ENCODE measurements at places on chromosomes 5 and 9.

- no peak for DNase-seq
Observed at GRCh38 chr5:24226479-24226878, 418.3 kb downstream of the CDH10 start.

GRCh38 chr5:67248703-67249589, 52.3 kb upstream of the CD180 start:
- no peak for DNase-seq

DNA sequence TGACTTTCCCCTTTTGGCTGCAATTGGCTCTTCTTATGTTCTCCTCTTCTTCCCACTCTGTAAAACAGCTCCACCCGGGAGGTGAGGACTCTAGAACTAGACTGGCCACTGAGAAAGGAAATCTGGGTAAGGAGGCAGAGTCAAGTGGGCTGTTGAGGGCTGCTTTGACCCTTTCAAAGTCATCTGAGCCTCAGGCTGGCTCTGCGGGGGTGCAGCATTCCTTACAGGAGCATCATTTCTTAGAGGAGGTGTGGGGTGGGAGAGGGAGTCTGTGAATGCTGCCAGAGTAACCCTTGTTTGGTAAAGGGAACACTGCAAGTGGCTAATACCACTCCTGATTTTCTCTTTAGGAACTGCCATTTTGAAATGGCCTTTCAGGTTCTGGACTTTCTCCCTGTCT, 377.7 kb upstream of the SMARCA2 start:
- DNase-seq = no peak

GRCh38 chr5:36423578-36424307, 122.0 kb upstream of the RANBP3L start:
- DNase-seq = no peak

DNA sequence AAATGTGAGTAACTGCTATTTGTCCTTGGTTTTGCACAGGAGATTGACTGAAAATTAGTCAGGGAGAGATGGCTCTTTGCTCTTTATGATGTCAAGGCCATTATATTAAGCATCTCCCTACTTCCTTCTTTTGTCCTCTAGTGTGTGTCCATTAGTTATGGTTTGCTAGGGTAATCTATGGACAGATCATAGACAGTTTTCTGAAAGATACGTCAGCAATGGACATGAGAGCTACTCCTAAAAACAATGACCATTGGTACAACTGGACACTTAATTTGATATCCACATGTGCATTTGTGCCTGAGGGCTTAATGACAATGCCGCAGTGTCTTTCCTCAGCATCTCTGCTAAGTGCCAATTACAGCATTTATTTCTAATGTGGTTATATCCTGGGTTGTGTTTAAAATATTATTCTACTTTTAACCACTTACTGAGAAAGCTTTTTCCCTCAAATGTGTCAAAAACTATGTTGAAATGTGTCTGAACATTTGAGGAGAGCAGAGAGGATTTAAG, 218.2 kb upstream of the RFX3 start:
- DNase-seq = no peak

DNA sequence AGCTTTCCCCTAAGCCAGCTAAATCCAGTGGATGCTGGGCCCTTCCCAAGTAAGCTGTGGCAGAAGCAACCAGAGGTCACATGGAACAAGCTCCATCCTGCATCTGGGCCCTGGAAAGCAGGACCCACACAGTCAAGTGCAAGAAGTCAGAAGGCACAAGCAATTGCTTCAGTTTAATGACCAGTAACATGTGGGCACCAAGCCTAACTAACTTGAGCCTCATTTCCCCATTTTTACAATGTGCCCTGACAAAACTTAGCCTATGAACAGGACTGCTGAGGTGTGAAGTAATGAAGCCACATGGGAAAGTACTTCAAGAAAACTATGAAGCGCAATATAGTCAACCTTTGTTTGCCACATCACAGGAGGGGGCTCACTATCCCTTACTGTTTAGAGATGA, 90.5 kb downstream of the TLE1 start:
- peak; percentile 16 for DNase-seq

DNA sequence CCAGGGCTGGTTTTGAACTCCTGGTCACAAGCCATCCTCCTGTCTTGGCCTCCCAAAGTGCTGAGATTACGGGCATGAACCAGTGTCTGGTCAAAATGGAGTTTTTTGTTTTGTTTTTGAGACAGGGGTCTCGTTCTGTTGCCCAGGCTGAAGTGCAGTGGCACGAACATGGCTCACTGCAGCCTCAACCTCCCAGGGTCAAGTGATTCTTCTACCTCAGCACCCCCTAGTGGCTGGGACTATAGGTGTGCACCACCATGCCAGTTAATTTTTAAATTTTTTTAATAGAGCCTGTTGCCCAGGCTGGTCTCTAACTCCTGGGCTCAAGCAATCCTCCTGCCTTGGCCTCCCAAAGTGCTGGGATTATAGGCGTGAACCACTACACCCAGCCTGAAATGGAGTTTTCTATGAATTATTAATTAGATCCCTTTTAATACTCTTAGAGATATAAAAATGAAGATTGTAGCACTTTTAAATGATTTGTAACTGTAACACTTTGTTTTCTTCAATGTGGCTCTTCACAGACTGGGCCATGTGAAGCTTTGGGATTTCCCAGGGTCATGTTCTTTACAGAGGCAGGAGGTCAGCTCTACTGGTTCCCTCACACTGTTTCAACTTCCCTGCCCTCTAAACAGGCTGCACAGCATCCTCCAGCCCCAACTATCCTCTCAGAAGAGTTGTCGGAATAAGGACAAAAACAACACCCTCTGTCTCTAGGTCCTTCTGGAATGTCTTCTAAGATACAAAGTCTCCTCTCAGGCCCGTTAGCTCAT, 32.7 kb upstream of the SPARC start:
- DNase-seq = peak; percentile 57

- DNase-seq = no peak
Observed at GRCh38 chr5:135721548-135722090, 112.8 kb upstream of the SLC25A48 start.

GRCh38 chr5:73507062-73507461, 8.8 kb downstream of the BTF3 start:
- no peak for DNase-seq

DNA sequence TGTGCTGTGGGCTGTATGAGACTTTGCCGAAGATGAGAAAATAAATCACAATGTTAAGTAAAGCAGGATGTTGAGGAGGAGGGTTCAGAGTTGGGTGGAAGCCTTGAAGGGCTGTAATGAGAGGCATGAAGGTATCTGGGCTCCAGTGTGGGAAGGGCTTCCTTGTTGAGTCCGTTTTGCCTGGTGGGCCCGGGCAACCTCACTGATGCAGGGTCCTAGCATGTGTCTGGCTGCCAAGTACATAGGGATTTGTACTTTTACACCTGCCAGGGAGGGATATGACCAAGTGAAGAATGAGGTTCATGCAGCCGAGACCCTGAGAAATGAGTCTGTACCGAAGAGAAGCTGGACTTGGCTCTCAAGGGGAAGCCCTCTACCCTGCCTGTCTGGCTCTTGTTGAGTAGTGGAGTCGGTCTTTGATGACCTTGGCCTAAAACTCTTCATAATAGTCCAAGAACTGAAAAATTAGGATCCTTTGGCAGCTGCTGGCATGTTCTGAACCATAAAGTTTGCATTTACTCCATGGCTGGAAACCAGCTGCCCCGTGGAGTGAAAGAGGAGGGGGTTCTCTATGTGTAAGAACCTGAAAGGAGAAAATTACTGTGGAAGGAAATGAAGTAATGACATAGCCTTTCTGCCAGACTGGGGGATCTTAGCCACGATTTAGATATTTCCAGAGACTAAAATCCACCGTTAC, 59.0 kb upstream of the DPYSL3 start:
- no peak for DNase-seq

DNA sequence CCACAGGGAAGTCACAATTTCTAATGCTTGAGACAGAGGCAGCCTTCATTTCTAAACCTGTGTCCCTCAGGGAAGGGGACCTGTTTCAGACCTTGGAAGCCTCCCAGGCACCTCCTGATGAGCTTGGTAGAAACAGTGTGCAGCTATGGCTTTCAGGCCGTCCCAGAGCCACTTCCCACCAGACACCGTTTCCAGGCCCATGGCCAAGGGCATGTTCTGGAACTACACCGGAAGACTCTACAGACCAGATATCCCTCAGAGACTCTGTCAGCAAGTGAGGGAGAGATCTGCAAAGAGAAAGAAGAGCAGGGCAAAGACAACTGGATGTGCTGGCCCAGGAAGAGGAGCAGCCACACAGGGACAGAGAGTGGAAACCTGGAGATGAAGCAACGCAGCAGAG, 82.2 kb upstream of the HSPA9 start:
- no peak for DNase-seq

GRCh38 chr9:114061830-114062474, 16.1 kb downstream of the AMBP start:
- DNase-seq = peak; percentile 45

DNA sequence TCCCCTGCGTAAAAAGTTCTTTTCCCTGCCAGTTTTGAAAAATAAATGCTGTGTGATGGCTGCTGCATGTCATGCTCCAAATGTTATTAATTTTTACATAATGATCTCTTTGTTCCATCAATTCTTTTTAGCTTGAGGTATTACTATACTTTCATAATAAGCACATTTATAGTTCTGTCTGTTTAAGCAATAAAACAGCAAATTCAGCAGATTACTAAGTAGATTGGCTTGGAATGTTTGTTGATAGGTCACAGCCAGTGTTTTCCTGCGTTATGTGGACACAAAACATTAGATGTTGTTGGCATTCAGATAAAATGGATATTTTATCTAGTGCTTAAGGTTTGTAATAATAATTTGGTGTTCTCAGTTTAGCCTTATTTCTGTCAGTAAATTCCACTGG, 242.0 kb downstream of the KDM4C start:
- no peak for DNase-seq

GRCh38 chr5:18091758-18092157, 457.5 kb downstream of the TAF11L14 start:
- no peak for DNase-seq

- no peak for DNase-seq
Observed at GRCh38 chr5:4855036-4855435, 285.1 kb upstream of the ADAMTS16 start.

GRCh38 chr9:22165144-22165543, 156.0 kb upstream of the CDKN2B start:
- no peak for DNase-seq

GRCh38 chr5:4294878-4295277, 699.2 kb downstream of the IRX1 start:
- no peak for DNase-seq

GRCh38 chr9:88551546-88552137, 16.7 kb downstream of the NXNL2 start:
- DNase-seq = no peak

GRCh38 chr9:115211413-115212124, 93.6 kb upstream of the TNC start:
- no peak for DNase-seq

- DNase-seq = no peak
Observed at GRCh38 chr9:109604131-109604530, 106.0 kb upstream of the PTPN3 start.

DNA sequence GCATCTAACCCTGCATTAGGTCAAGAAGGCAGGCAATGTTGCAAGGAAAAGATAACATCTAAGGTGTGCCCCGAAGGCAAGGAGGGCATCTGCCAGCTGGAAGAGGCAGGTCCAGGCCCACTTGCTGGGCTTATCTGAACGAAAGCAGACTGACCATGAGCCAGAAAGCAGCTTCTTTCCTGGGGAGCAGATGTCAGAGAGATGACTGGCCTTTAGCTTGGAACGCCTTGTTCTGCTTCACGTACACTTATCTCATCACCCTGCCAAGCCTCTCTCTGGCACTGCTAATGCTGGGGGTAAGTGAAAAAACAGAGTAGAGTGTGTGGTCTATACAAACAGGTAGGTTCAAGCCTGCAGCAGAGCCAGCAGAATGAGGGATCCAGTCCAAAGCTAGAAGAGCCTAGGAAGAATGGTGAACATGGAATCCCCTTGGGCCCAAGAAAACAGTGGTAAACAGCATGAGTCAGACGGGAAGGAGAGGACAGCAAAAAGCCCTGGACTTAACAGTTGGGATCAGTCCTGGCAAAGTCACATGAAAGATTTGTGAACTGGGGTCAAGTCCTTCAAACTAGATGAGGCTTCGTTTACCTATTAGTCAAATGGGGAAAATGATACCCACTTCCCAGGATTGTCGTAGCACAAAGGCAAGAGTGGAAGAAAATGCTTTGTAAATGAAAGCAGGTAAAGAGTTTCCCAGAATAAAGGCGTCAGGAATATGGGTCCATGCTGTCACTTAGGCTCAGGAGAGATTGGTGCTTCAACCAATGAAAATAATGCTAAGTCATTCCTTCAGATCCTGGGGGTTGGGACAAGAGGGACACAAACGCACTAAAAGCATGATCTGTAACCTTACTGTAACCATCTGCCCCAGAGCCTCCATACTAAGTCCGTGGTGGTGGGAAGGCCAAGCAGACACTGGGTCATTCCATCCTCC, 200.9 kb downstream of the SLIT3 start:
- DNase-seq = no peak

GRCh38 chr9:545480-545879, 296.0 kb upstream of the DMRT1 start:
- no peak for DNase-seq

- no peak for DNase-seq
Observed at GRCh38 chr5:10565785-10566542, 2.1 kb downstream of the ANKRD33B start.

DNA sequence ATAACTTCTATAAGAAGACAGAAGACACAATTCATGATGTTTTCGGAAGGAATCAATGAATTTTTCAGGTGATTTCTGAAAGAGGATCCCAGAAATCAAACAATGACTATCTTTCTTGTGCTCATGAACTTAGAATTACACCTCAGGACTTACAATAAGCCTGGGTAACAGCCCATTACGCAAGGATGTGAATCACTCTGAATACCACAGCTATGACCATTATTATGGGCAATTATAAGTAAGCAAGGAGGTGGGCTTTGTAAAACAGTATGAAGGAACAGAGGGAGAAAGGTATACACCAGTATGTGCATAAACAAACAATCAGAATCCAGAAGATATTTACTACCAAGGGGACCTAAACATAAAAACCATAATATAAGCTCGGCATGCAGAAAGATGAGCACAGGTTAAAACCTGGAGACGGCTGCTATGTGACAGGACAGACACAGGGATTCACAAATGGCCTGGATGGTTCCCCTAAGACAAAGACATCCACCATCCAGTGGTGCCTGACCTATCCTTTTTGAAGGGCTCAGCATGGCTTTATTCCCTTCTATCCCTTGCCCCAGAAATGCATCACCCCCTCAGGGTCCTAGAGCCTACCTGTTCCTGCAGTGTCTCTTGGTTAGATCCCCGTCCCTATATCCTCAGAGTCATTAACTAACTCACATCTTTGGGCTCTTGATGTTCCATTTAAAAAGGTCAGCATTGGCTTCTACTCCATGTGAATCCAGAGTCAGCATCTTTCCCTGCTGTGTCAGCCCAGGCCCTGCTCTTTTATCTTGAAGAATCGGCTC, 21.8 kb upstream of the PPP2CA start:
- peak; percentile 19 for DNase-seq

DNA sequence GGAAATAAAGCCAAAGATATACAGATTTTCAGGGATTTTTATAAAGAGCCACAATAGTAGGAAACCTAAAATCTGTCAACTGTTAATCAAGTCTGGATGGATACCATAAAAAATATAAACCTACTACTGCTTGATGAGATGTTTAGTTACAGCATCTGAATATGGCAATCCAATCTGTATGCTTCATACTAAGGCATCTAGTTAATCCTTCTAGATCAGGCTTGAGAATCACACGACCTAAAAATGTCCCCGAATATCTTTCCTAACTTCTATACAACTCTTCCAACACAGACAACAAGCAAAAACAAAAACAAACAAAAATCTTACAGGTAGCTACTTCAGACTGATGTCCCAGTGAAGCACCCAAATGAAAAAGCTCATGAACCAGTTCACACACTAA, 29.8 kb downstream of the SSBP2 start:
- DNase-seq = no peak

Measured in suppressor macrophage treated with lipopolysaccharide for 4 hours (primary cell).